ENCODE measurements at places on chromosomes 11 and 22. TPM values are rescaled to one million over a fixed set of nuclear protein-coding genes. Genes with fewer than 3 reads are reported as not detected.

GRCh38 chr11:459511-460220 lies 9.6 kb downstream of the PTDSS2 start:
- no peak for DNase-seq

- no peak for DNase-seq
Measured at GRCh38 chr11:83285151-83285770, 906 bp downstream of the CCDC90B start.

DNA sequence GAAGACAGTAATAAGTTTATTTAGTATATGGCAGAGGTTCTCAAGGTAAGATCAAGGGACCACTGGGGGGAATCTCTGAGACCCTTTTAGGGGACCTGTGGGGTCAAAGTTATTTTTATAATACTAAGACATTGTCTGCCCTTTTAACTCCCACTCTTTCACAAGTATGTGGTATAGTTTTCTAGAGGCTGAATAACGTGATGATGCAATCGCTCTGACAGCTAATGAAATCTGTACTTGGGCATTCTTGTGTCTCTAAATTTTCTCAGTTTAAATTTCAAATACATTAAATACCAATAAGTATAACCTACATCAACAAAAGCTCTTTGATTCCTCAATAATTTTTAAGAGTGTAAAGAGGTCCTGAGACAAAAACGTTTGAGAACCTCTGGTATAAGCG lies 147.9 kb downstream of the ATG16L2 start:
- no peak for DNase-seq

DNA sequence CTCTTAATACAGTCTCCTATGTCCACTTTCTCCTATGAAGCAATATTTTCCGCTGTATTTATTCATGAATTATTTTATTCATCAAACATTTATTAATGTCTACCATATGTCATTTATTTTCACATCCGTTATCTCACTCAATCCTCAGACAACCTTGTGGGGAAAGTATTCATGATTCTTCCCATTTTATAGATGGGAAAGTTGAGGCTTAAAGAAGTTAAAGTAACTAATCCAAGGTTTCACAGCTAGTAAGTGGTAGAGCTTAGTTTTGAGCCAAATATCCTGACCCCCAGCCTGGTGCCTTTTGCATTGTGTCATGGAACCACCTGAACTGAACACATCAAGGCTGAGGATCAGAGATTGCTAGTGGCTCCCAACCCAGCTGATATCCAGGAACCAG lies 66.6 kb downstream of the ISX start:
- DNase-seq = no peak

- DNase-seq = no peak
Measured at GRCh38 chr11:68632802-68633201, 51.5 kb upstream of the GAL start.

GRCh38 chr22:32964411-32965057 lies 93.6 kb downstream of the SYN3 start:
- no peak for DNase-seq

DNA sequence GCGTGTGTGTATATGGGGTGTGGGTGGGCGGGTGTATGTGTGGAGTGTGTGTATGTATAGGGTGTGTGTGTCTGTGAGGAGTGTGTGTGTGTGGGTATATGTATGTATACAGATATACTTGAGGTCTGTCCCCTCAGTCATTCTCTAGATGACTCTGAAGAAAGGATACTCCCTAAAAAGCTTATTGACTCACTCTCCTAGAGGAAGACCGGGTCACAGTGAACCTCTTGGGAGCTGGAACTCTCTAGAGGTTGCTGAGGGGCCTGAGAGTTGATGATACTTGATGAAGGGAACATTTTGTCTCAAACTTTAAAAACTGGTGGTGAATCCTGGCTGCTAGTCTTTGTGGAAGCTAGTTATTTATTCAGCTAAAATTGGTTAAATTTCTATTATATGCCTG lies 15.1 kb downstream of the STX3 start:
- no peak for DNase-seq

DNA sequence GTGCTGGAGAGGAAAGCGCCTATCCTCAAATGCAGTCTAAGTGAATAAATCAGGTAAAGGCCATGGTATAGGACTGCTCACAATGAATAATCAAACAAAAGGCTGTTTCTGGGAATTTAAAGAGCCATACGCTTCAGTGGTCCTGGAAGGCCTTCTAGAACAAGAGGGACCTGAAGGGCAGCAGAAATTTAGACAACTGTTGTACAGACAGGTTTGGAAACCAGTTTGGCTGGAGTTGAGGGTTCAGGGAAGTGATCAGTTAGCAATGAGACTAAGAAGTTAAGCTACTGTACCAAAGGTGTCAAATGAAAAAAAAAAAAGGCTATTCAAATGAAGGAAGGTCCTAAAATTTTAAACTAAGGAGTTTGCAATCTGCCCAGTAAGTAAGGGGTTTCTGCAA lies 56.6 kb upstream of the SCUBE2 start:
- no peak for DNase-seq

DNA sequence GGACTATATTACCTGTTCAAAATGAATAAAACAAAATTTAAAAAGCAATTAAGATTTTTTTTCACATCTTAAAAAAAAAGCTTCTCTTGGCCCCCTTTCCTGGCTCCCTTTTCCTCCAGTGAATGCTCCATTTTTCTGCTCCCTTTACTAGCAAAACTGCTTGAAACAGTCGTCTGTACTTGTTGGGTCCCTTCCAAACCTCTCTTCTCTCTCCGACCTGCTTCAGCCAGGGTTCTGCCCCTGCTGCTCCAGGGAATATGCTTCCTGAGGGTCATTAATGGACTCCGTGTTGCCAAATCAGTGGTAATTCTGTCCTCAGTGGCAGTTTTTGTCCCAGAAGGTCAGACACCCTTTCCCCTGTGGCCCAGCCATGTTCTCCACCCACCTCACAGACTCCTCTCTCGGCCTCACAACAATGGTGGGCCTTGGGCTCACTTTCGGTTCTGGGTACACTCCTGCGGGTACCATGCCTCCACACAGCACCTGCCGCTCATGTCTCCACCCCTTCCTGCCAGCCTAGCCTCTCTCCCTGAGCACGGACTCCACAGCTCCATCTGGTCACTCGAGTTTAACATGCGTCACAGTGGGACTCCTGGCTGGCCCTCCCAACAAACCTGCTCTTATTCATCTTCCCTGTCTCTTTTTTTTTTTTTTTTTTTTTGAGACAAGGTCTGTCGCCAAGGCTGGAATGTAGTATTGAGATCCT lies 7.8 kb upstream of the POLR3H start:
- no peak for DNase-seq

GRCh38 chr11:104124979-104125378 lies 39.0 kb downstream of the PDGFD start:
- DNase-seq = no peak

- no peak for DNase-seq
Measured at GRCh38 chr11:44136176-44136945, 40.9 kb downstream of the EXT2 start.

- DNase-seq = no peak
Measured at GRCh38 chr11:70556884-70557741, 158.8 kb downstream of the CTTN start.

DNA sequence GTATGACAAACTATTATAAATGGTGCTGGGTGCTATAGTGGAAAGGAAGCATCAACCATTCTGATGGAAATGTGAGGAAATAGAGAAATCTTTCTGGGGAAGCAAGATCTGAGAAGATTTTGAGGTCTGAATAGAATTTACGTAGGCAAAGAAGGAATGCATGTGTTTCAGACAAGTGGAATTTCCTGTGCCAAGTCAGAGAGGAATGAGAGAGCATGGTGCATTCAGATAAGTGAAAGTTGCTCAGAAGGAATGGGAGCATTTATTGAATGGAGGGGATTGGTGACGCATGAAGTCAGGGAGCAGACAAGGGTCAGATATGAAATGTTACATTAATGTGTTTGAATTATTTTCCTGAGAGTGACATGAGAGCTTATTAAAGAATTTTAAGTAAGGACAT lies 725.5 kb downstream of the METTL15 start:
- no peak for DNase-seq

DNA sequence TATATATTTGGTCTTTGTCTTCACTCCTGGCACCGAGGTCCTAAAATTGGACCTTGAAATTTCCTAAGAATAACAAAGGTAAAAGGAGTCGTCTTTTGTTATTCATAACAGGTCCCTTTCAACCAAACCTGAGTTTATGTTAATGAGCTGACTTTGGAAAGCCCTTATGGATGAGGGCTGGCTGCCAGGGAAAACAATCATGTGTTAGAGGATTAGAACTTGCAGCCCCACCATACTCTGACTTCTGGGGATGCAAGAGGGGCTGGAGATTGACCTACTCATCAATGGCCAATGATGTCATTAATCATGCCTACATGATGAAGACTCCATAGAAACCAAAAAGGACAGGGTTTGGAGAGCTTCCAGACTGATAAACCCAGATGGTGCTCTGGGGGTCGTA lies 118.9 kb downstream of the MRTFA start:
- DNase-seq = no peak

GRCh38 chr11:45180179-45180847 lies 33.9 kb downstream of the PRDM11 start:
- no peak for DNase-seq

DNA sequence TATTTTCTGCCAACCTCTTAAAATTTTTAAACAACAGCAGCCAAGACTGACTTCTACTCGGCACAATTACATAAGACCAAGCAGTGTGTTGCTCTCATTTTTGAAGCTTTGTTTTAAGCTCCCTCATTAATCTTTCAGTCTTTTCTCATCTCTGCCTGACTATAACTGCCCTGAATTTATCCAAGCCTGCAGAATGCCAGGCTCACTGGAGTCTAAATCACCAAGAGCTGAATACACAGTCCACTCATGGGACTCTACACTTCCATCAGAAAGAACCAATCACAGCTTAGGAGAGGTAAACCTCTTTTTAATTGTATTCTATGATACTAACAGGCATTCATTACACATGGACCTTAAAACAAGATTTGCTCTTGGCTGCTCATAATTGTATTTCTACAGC lies 178.7 kb downstream of the CADM1 start:
- no peak for DNase-seq

DNA sequence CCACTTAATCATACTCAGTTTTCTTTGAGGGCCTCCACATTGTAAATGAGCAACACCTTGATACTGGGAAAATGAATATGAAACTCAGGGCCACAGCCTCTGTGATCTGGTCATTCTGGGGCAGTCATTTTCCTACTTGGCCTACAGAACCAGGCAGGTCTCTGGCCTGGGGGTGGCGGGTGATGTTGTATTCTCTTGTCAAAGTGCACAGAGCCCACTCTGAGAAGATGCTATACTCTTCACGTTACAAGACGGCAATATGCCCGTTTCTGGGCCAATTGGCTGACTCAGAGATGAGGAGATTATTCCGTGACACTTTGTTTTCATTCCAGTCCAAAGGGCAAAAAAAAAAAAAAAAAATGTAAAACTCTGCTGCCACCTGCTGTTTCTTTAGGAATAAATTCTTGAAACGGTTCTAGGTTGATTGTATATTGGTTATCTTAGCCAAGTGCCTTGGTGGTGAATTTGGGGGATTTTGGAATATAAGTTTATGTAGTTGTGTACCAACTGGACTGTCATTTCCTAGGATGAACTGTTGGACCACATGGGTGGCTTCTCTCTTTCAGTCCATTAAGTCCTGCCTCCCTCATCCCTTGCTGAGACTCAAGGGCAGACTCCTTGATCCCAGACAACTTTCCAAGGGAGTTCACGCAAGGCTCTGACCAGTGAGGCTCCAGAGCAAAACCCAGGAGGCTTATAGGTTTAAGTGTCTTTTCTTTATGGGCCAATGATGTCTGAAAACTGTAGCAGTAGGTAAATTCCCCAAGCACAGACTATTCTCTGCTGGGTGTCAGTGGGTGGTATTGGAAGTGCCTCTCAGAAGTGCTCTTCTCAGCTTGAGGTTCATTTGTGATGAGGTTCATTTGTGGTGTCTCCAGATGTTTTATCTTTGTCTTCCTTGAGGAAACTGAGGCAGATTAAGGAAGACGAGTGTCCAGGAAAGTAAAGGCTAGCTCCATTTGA lies 18.2 kb downstream of the ADM start:
- DNase-seq = no peak

Gene MFRP
- not detected for total RNA-seq

Gene FREY1
- total RNA-seq = 0.54 TPM

Gene ARHGAP1
- 152 TPM for total RNA-seq

Gene DMC1
- total RNA-seq = 1.9 TPM

Gene NDUFS8
- 315 TPM for total RNA-seq

Gene OVOL1
- not detected for total RNA-seq

Gene DTX4
- 1.5 TPM for total RNA-seq

Gene SLC22A6
- not detected for total RNA-seq

Gene PLEKHA7
- total RNA-seq = 77.1 TPM

Measured in cardiac septum (tissue), 1 donor.